ENCODE measurements at places on chromosomes 1 and 21.

DNA sequence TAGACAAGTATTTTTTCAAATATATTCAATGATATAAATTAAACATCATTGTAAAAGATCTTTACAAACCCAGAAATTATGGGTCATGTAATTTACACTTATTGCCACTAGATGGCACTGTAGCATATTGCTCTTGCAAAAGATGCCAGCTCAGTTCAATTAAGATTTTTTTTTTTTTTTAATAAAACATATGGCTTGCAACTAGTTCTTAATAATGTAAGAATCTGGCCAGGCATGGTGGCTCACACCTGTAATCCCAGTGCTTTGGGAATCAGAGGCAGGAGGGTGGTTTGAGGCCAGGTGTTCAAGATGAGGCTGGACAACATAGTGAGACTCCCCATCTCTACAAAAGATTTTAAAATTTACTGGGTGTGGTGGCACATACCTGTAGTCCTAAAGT is 49.4 kb upstream of the DESI2 start:
- no peak for DNase-seq

GRCh38 chr1:3821004-3821403 is 24.7 kb upstream of the LRRC47 start:
- DNase-seq: no peak

DNA sequence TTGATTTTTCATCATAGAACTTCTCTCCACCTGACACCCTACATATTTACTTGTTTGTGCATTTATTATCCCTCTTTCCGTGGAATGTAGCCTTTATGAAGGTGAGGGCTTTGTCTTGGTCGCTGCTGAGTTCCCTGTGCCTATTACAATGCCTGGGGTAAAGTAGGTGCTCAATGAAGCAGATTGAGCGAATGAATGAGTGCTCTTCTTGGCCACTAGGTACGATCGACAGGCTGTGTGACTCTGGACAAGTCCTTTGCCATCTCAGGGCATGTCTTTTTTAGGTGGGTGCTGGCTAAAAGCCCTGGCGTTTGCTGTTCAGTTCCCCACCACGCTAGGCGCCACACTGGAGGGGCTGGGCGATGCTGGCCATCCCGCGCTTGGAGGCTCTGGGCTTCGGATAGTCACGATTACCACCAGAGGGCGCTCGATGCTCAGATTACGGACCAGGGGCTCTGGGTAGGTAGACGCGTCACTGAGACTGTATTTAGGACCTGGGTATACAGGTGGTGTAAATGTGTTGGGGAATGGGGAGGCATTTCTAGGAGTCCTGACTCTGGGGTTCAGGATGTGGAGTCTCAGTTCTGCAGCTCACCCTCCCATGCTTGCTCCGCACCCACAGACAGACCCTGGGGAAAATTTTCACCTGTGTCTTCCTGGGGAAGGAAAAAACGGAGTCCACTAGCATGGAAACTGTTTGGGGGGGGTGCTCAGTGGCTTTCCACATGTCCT is 71.0 kb upstream of the CSF3R start:
- DNase-seq: peak; percentile 57

GRCh38 chr1:177732178-177732577 is 237.7 kb downstream of the SEC16B start:
- DNase-seq: no peak

GRCh38 chr1:107459204-107459904 is 318.5 kb downstream of the NTNG1 start:
- DNase-seq: no peak

DNA sequence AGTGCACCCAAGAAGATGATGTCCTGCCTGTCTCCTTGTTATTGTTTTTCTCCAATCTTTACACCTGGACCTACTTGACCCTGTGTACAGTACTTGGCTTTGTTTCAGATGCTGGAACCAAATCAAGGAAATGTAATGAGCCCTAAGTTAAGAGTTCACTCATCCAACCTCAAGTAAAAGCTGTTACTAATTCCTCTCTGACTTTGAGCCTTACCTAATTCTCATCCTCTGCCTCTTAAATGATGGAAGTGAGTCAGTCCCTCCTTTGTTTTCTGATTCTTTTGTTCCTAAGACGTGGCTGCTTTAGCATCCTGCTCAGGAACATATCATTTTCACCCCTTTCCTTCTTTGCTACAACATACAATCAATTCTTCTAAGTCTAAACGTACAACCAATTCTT is 15.3 kb upstream of the PLA2G4A start:
- DNase-seq: no peak

DNA sequence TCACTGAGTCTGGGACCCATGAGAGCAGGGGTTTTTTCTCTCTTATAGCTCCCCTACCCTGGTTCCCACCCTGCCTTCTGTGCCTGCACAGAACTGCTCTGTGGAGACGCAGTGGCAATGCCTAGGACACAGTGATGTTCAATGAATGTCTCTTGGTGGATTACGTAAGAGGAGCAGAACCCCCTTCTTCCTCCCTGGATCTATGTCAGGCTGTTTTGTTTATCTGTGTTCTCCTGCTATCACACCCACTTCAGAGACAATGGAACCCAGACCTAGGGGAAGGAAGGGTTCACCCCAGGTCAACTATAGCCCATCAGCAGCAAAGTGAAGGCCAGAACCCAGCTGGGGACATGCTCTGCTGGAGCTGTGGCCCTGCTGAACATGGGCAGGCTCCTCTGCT is 2.0 kb downstream of the HPCAL4 start:
- no peak for DNase-seq

DNA sequence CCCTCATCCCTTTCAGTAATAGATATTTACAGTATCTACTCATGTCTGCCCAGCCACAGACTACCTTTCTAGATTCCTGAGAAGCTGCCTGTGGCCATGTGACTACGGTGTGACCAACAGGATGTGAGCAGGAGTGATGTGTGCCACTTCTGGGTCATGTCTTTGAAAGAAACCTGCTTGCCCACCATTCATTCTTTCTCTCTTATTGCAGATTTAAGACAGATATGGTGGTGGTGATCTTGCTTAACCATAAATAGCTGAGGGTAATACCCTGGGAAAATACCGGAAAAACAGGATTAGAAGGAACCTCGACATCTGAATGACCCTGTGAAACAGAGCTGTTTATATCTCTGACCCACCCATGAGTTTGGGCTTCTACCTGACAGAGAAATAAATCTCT is 41.6 kb upstream of the GUCA2A start:
- no peak for DNase-seq
